ENCODE measurements at places on chromosomes 12 and 14. TPM values are rescaled to one million over a fixed set of nuclear protein-coding genes. Genes with fewer than 3 reads are reported as not detected.

- no peak for DNase-seq
- no peaks in the 10 kb centered on the region for H3K36me3 ChIP-seq
- peaks cover 3% of the 10 kb centered on the region for H3K27me3 ChIP-seq
- no peak overlapping the region for H3K27ac ChIP-seq
These were observed 75.5 kb downstream of the AVPR1A start for GRCh38 chr12:63075376-63076060.

DNA sequence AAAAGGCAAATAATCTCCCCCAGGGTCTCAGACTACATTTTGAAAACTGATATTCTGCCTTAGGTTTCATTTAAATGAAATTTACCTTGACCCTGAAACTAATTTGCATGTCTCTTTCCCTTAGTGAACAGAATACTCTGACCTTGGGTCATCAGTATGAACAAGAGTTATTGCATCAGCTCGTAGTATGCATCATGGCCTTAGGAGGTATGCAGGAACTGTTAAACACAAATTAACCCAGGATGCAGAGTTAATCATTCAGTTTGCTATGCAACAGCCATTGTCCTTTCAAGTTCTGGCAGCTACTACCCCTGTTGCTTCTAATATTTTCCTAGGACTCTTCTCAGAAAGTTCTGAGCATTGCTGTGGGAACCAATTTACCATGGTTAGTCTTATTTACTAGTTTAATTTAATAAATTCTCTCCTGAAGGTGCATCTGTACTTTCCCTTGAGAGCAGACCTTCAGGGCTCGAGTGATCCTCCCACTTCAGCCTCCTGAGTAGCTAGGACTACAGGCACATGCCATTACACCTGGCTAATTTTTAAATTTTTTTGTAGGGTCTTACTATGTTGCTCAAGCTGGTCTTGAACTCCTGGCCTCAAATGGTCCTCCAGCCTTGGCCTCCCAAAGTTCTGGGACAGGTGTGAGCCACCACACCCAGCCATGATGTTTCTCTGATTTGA lies 126.7 kb downstream of the TTC6 start:
- H3K36me3 ChIP-seq, result no peaks in the 10 kb centered on the region
- no peak overlapping the region for H3K4me3 ChIP-seq
- DNase-seq, result no peak
- no peaks in the 10 kb centered on the region for H3K27me3 ChIP-seq
- H3K27ac ChIP-seq, result no peak overlapping the region

Gene OR4K2
- not detected for total RNA-seq

Gene CBLN3
- total RNA-seq, result 1.1 TPM
